ENCODE measurements at places on chromosomes 13 and 19.

- DNase-seq, result no peak
These were observed 1.1 kb upstream of the FARP1 start for GRCh38 chr13:98141509-98142379.

- DNase-seq, result no peak
These were observed 1.3 kb downstream of the LRG1 start for GRCh38 chr19:4538601-4538954.

DNA sequence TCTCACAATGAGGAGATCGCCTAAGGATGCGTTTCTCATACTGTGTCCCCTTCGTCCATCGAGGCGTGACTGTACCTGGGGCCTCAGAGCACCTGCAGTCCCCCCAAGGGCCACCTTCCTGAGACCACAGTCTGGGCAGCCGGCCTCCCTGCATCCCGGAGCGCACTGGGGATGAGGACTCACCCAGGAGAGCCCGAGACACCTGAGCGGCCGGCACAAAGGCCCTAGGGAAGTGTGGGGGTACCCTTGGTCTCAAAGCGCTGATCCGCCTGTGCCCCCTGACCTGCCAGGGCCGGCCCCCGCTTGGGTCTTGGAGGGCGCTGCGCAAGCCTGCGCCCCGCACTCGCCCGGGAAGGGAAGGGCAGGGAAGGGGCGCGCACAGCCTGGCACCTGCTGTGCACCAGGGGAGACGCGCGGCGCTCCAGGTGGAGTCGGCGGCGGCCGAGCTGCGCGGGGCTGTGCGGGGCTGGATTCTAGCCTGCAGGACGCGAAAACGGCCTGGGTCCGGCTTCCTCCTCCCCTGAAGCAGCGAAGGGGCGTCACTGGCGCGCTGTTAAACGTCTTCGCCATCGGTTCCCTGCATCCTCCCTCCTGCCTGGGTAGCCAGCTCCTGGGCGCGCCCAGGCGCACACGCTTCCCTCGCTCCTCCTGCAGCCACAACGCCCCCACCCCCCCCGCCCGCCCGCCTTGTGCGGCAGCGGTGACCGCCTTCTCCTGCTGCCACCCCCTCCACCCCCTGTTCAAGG, 13.6 kb upstream of the USP29 start:
- DNase-seq, result no peak

DNA sequence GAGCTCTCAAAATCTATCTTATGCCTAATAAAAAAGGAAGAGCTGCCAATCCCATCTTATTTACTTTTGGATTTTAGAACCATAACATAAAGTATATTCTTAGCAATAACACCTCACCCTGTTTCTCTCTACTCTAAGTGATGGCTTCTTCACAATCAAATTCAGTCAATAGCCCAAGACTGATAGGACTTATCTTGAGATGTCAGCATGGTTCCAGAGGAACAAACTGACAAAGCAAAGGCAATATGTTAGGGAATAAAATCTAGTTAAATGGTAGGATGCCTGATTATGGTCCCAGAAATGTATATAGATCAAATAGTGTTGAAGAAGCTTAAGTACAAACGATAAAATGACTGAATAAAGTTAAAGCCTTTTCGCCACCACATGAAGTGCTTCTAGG, 36.3 kb downstream of the DACH1 start:
- DNase-seq, result no peak

GRCh38 chr13:30024125-30024865, 173.9 kb upstream of the UBL3 start:
- no peak for DNase-seq

DNA sequence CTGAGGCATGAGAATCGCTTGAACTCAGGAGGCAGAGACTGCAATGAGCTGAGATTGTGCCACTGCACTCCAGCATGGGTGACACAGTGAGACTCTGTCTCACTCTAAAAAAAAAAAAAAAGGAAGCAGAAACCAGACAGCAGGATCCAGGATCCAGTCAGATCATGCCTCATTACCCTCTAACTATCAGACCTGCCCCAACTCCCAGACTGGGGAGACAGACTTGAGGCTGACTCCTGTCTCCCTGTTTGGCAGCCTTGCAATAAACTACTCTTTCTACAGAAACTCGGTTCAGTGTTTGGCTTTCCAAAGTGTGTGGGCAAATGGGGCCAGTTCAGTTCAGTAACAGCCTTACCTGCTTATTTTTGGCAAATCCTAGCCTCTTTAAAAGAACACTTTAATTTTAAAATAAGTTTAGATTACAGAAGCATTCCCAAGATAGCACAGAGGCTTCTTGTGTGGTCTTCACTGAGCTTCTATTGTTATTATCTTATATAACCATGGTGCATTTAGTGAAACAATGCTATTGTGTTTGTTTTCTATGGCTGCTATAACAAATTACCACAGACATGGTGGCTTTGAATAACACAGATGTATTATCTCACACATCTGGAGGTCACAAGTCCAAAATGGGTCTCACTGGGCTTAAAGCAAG, 18.5 kb downstream of the RASL11A start:
- no peak for DNase-seq

DNA sequence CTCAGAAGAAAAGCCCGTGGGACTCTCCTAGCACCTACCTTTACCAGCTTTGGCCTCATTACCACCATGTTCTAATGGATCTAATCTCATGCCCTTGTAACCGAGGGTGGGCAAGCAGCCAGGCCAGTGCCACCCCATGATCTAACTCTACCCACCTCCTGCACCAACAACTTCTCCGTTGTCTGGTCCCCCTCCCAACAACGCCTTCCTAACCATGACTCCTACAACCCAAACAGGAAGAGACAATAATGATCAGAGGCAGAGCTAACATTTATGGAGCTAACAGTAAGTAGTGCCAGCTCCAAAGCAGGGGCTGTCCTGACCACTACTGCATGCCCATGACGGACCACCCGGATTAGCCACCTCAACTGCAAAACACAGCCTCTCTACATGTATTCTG, 3.5 kb downstream of the USP12 start:
- DNase-seq, result no peak

Measured in activated T-cell treated with anti-CD3 and anti-CD28 coated beads, Interleukin-2, amount 50 U/mL, for 48 hours (primary cell).